ENCODE measurements at places on chromosomes 2 and 18.
A peak's percentile ranks its signal among the peaks of the same experiment; 100 is the strongest.

GRCh38 chr2:234858790-234859329, 93.0 kb upstream of the SH3BP4 start:
- no peak for DNase-seq

- no peak for DNase-seq
Observed at GRCh38 chr2:197254776-197255530, 55.6 kb downstream of the ANKRD44 start.

- no peak for DNase-seq
Observed at GRCh38 chr2:230932556-230933511, 7.8 kb upstream of the GPR55 start.

DNA sequence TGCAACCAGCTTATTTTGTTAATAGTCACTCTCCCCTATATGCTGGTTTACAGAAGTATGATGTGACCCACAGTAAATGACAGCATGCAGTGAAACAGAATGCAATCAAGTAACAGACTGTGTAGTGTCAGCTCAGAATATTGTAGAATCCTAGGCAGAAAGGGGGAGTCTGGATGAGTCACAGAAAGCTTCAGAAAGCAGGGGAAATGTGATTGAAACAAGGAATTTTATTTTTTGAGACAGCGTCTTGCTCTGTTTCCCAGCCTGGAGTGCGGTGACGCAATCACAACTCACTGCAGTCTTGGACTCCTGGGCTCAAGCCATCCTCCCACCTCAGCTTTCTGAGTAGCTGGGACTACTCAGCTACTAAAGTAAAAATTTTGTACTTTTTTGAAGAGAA, 219.9 kb upstream of the FBXO11 start:
- no peak for DNase-seq

DNA sequence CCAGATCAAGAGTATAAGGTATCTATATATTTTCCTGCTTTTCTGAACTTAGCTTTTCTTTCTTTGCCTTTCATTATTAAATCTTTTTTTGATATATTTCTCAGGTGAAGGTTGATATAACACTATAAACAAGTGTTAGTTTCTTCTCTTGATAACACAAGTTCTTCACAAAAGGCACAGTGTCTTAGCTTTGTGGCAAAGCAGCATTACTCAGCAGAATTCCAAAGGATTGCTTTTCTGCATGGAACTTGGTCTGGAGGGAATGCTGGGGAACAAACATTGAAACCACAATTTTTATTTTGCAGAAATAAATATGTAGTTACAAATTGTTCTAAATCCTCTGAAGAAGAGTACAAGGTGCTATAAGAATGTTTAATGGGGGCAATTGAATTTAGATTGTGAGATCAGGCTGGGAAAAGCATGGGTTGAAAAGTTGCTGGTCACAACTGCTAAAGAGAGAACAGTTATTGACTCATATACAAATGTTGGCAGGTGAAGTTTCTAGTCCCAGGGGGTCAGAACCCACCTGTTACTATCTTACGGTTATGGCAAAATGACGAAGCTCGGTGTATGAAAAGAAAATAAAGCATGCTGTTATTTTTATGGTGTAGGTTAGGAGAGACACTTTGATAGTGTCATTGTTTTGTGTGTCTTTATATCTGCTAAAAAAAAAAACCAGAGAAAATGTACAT, 68.2 kb downstream of the UBR3 start:
- DNase-seq, result no peak

- DNase-seq, result no peak
Observed at GRCh38 chr2:190592831-190593230, 56.1 kb upstream of the NAB1 start.

DNA sequence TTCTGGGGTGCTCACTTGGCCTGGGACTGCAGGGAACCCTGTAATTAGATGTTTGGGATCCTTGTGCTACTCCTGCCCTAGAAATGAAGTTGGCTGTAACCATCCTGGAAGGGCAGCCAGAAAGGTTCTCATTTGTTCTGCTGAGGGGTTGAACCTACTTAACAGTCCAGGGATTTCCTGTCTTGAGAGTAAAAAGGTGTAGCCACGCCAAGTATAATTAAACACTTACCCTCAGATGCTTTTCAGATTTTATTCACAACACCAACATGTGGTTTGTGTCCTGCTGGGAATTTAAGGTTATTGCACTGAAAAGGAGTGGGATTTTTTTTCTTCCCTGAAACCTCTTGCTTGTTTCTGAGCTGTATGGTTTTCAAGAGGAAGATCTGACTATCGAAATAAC, 222.4 kb upstream of the APCDD1 start:
- DNase-seq, result no peak

GRCh38 chr2:29335396-29335795, 220.2 kb downstream of the CLIP4 start:
- DNase-seq, result no peak

GRCh38 chr2:164620873-164621763, at the start of gene GRB14:
TSS of gene GRB14 (minus strand) at chr2:164621482. CDS start at chr2:164621309, 173 bp downstream.
- no peak for DNase-seq

GRCh38 chr18:31430554-31430953, 17.0 kb upstream of the DSG3 start:
- no peak for DNase-seq

- no peak for DNase-seq
Observed at GRCh38 chr2:236051351-236051750, 116.8 kb downstream of the GBX2 start.

DNA sequence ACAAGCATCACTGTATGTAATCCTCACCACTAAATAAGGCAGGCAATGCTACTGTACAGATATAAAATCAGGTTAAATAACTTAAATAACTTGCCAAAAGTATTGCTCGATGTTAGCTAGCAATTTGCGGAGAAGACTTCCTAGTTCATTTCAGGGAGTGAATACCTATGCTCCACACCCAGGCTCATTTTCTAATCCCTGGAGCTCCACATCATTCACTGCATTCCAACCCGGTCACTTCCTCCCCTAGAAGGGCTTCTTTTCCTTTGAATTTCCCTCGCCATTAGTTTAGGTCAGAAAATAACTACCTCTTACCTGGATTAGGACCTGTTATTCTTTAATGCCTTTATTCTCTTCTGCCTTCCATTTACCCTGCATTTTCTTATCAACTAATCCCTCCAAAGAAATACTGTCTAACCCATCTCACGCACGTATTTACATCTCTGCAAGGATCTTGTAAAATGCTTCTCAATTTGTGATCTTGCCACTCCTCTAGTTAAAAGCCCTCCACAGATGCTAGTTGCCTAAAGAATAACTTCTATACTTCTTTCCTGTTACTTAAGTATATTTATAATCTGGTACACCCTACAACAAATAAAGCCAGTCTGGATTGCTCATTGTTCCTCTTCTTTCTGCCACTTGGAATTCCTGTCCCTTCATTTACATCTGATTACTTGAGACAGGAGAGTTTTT, 599.8 kb downstream of the NRXN1 start:
- no peak for DNase-seq

- no peak for DNase-seq
Observed at GRCh38 chr18:54888933-54889332, 60.7 kb downstream of the RAB27B start.

DNA sequence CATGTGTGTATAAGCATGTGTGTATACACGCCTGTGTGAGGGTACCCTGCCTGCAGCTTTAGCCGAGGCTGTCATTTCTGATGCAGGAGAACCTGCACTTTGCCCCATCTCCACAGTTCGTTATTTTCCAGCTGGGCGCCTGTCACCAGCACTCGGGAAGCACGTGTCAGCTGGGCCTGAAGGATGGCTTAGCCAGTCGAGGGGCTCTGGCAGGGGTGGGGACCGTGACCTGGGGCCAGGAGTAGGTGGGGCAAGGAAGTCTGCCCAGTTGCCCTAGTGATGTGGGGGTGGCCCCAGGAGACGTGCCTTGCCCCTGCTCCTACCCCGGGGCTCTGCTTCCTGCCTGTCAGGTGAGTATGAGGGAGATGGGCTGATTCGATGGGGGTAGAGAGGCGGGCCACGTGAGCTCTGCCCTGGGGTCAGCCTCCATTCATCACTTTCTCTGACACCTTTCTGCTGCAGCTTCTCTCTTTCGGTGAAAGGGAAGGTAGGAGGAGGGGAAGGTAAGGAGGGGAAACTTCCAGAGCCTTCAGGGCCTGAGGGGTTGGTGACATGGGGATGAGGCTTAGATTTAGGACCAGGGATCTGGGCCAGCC, 130.6 kb upstream of the SKOR2 start:
- no peak for DNase-seq

DNA sequence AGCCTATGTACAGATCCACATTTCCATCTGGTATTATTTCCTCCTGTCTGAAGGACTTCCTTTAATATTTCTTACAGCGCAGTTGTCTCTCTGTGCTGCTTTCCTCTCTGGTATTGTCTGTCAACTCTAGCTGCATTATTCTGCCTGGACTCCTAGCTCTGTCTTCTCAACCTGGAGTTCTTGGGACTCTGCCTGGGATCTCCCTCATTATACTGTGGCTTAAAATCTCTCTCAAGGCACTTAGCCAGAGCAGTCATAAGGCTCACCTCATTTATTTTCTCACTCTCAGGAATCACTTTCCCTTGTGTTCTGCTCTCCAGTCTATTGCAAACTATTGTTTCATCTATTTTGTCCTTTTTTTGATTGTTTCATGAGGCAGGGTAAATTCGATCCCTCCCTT, 850.4 kb downstream of the ERBB4 start:
- DNase-seq, result no peak

GRCh38 chr2:190271783-190272456, 47.7 kb downstream of the HIBCH start:
- no peak for DNase-seq

GRCh38 chr2:237567276-237568029, 1.1 kb downstream of the PRLH start:
- peak; percentile 44 for DNase-seq

- DNase-seq, result no peak
Observed at GRCh38 chr2:71348302-71348701, 16.7 kb downstream of the ZNF638 start.

DNA sequence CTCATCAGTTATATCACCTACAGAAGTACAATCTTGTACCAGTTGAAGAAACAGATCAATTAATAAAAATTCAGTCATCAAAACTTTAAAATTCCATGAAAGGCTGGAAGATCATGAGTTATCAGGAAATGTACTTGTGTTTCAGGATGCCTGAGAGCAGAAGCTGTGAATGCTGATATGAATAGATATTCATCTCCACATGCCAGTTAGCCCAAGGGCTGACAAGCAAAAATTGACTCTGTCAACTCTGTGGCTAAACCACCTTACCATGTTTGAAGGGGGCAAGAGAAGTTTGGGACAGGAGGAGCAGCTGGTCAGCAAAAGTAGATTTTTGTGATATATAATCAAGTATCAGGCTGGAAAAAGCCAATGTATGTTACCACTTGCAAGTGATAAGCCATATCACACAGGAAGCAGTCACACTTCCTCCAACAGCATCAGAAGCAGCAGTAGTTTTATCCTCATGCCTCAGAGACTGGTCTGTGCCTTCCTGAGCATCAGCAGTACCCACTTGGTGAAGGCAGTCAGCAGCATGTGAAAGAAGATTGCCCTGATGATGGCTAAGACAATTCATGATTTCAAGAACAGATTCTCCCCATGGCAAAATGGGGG, 328.2 kb upstream of the CNTNAP5 start:
- no peak for DNase-seq

GRCh38 chr2:236963631-236964182, 122.0 kb upstream of the COPS8 start:
- no peak for DNase-seq

- DNase-seq, result no peak
Observed at GRCh38 chr18:46488471-46489213, 168.4 kb downstream of the LOXHD1 start.

DNA sequence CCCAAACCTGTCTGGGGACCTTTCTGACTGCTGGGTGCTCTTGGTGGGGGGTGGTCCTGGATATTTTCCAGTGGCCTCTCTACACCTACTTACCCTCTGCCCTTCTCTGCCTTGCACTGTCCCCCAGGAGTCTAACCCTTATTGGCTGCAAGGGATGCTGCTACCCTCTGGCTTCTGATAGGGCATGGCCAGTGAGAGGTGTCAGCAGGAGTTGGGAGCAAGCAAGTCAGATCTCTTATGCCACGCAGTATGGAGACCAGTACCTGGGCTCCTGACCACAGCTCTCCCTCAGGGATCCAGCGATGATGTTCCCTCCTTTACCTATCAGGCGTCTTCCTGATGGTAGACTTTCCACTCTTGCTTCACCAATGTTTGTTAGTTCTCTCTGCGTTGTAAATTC, 373.7 kb downstream of the SOCS6 start:
- DNase-seq, result no peak

DNA sequence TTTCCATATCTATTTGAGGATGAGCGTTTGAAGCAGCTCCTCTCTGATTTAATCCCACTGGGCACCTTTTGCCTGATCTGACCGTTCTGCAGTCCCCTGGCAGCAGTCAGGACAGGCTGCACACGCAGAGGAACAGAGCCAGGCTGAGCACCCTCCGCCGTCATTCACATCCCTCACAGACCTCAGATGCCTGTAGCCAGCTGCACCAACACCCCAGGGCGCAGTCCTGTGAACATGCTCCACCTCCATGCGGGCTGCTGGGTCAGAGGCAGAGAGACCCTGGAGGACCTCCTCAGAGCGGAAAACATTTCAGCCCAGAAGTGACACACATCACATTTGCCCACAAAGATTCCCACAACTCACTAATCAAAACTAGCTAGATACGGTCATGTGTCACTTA, 146.1 kb downstream of the SEPTIN10 start:
- no peak for DNase-seq

DNA sequence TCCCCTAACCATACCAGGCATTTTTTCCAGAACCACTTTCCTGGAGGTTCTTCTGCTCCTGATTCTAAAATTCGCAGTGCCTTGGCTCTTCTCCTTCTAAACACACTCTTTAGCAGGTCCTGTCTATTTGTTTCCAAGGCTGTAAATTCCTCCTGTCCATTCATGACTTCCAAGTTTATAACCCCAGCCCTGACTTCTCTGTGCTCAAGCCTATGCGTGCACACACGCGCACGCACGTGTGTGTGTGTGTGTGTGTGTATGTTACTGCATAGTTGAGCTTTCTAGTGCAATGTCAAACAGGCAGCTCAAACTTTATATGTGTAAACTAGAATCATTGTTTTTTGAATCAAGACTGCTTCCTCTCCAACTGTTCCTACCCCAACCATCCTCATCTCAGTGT, 337.7 kb downstream of the LRRTM1 start:
- DNase-seq, result no peak

GRCh38 chr2:38174646-38175423, 98.9 kb upstream of the CYP1B1 start:
- DNase-seq, result no peak

DNA sequence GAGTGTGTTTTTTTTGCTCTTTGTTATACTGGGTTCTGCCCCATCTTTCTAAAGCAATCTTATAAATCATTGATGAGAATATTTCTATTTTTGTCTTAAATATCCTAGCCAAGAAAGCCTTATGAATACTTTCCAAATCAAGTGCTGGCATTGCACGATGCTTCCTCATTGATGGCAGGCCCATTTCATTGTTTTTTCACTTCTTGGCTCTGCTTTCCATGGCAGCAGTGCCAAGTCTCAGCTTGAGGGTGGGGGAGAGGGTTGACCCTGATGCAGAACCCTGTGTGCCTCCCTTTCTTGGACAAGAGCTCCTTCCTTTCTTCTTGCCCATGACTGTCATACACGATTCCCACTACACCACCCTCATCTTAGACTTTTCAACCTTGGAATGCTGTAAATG, 16.7 kb upstream of the CELF4 start:
- DNase-seq, result no peak

GRCh38 chr18:37565101-37565976, at the start of gene CELF4:
TSS of gene CELF4 (minus strand) at chr18:37565798.
- DNase-seq, result no peak

- DNase-seq, result no peak
Observed at GRCh38 chr2:196759378-196759706, 40.1 kb downstream of the GTF3C3 start.

Data from amygdala (tissue), 56 donors.